ENCODE measurements at places on chromosomes 12 and 14.

GRCh38 chr12:108967869-108968540 is 52.9 kb downstream of the SVOP start:
- no peak for DNase-seq

GRCh38 chr14:69002069-69002468 is 23.0 kb upstream of the ACTN1 start:
- DNase-seq = no peak

DNA sequence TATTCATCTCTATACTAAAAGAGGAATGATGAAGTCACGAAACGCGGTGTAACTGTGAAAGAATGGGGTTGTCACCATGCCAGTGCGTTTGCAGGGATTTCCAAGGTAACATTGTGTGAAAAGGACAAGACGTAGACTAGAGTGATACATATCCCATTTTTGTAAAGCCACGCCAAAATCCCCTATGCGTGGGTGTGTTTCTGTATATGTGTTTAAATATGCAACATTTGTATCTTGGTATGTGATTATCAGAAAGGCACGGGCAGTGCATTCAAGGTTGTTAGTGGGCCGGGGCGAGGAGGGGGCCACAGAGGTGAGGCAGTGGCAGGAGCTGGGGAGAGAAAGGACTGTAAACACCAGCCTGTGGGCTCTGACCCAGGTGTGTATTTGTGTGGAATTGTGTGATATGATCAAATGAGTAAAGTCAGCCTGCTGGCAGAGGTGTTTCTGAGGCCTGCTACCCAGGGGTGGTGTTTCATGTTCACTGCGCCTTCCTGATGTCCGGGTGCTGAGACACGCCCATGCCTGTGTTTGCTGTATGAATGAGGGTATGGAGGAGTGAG is 137.8 kb downstream of the ADGRD1 start:
- no peak for DNase-seq

- no peak for DNase-seq
Observed at GRCh38 chr14:104143521-104144452, 5.4 kb downstream of the KIF26A start.

GRCh38 chr14:92887157-92887556 is 35.8 kb upstream of the CHGA start:
- no peak for DNase-seq

DNA sequence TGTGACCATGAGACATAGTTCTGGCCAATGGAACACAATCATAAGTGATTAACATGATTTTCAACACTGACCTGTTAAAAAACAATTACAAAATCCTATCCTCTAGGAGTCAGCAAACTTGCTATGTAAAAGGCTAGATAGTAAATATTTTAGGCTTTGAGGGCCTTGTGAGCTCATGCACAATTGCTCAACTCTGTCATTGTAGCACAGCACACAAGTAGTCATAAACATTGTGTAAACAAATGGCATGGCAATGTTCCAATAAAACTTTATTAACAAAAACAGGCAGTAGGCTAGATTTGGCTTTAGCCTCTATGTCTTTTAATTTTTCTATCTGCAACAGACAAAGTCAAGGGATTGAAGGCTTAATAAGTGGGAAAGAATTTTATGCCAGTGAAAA is 350.7 kb downstream of the C12orf50 start:
- DNase-seq = no peak

GRCh38 chr12:26280869-26281268 is 85.5 kb downstream of the SSPN start:
- DNase-seq = no peak

DNA sequence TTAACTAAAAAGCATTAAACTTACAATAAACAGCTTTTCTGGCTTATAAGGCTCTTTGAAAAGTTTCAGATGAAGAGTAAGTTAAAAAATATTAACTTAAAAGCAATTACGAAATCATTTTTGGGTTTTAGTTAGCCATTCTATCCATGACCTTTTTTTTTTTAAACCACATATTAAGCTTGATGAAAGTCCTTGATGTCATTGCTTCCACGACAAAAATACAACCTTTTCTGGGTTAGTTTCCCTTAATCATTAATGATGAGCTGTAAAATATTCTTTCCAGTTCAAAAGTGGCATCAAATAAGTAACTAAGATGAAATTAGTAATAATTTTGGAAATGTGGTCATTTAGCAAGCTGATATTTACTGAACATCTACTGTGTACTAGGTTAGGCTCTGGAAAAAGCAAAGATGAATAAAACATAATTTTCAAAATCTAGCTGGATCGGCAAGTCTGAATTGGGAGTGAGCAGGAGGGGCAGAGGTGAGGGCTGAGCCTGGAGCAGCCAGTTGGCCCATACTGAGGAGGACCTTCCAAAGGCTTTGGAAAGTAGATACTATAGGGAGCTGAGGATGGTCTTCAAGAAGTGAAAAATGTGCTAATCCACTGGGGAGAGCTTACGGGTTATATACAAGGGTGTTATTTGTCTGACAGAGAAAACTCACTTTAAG is 345.2 kb downstream of the ZFP36L1 start:
- DNase-seq = no peak

DNA sequence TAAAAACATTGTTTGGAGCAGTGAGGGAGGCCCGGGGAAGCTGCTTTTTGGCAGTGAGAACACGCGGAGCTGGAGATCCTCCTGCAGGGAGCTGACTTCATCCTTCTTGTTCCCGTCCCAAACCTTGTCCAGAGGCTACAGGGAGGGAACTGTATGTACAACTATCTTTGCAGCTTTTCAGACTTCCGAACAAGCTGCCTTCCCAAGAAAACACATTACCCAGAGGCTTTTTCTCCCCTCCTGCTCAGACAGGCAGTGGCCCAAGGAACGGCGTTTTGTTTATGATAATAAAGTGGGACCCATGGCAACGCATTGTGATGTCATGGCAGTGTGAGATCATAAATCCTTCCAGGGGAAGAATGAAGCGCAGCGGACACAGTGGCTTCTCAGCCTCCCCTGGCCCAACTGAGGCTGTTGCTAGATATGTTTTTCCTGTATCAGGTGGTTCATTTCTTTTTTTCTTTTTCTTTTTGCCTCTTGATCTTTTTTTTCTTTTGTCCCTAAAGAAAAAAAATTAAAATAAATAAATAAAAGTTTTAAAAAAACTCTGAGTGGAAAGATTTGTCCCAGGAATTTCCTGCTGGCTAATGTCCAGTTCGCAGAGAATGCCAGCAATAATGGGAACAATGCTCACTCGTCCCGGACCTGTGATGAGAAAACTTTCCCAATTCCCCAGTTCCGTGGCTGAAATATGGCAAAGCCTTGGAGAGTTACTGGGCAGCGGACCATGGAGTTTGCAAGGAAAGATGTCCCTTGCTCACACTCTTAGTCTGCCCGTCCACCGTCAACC is 103.4 kb upstream of the MAP1LC3B2 start:
- DNase-seq = no peak

DNA sequence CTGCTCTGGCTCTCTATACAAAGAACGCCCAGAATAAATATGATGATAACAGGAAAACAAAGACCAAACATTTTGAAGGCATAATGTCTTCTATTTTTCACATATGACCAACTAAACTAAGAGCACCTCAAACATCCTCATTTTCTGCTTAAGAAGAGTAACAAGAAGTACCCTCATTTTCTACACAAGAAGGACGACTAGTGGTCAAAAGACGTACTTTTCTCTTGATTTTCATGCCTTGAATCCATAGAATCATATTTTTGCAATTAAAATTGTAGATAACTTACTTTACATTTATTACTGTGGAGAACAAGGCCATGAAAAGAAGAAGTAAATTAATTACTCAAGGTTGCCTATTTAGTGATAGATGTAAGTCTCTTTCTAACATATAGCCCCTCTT is 358.6 kb downstream of the DUSP6 start:
- no peak for DNase-seq

- no peak for DNase-seq
Observed at GRCh38 chr12:19819231-19819630, 379.9 kb downstream of the AEBP2 start.

GRCh38 chr14:84874436-84874835 is 655.5 kb upstream of the FLRT2 start:
- DNase-seq = no peak

DNA sequence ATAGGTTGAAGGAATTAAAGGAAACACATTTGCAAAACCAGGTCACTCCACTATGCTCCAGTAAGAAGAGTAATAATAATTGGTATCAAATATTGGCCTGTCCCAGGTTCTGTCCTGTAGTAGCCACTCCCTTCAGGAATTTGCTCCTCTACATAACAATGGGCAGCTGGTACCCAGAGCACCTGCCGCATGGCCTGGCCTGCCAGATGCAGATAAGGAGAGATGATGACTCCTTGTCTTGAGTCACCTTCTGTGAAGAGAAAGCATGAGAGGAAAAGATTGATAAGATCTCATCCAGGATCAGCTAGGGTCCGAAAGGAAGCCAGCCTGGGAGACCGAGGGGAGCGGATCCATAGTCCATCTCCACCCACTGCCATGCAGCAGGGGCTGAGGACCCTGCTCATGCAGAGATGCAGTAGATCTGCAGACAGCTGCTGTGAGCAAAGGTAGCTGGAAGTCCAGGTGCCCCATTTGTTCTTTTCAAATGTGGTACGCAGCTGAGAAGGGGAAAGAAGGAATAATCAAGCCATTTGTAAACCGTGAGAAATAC is 24.3 kb downstream of the VCPKMT start:
- no peak for DNase-seq

DNA sequence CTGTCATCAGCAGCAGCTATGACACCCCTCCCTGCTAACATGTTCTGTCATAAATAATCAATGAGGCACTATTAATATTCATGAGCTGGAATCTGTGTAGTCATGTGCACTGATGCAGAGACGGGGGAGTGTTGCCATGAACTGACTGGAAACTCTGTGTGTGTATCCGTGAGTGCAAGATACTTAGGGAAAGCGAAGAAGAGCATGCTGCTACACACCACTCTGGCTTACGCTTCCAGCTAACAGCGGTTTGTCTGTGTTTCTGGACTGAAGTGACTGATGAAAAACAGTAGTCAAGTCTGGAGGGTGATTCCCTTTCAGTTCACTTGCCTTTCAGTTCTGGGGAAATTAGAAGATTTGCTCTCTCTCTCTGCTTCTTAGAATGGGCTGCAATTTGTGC is 249.4 kb downstream of the PDZRN4 start:
- DNase-seq = no peak

All from stimulated activated CD4-positive, alpha-beta T cell treated with anti-CD3 and anti-CD28 coated beads, TNF-alpha, amount 100 ng/mL, for 24 hours (primary cell).